ENCODE measurements at places on chromosomes 12 and 14. TPM values are rescaled to one million over a fixed set of nuclear protein-coding genes. Genes with fewer than 3 reads are reported as not detected.

- H3K27me3 ChIP-seq, result no peaks in the 10 kb centered on the region
- H3K36me3 ChIP-seq, result no peaks in the 10 kb centered on the region
- no peak for DNase-seq
These were observed 257.8 kb upstream of the BTG1 start for GRCh38 chr12:92403210-92404175.

The C3AR1 gene
- 45.0 TPM for total RNA-seq

The BIN2 gene
- 26.1 TPM for total RNA-seq

- H3K4me3 ChIP-seq, result no peak overlapping the region
- H3K27me3 ChIP-seq, result peaks cover 7% of the 10 kb centered on the region
- DNase-seq, result no peak
- no peaks in the 10 kb centered on the region for H3K4me1 ChIP-seq
- H3K36me3 ChIP-seq, result no peaks in the 10 kb centered on the region
These were observed 23.6 kb upstream of the TMEM260 start for GRCh38 chr14:56555921-56556570.

The AQP6 gene
- 0.35 TPM for total RNA-seq

DNA sequence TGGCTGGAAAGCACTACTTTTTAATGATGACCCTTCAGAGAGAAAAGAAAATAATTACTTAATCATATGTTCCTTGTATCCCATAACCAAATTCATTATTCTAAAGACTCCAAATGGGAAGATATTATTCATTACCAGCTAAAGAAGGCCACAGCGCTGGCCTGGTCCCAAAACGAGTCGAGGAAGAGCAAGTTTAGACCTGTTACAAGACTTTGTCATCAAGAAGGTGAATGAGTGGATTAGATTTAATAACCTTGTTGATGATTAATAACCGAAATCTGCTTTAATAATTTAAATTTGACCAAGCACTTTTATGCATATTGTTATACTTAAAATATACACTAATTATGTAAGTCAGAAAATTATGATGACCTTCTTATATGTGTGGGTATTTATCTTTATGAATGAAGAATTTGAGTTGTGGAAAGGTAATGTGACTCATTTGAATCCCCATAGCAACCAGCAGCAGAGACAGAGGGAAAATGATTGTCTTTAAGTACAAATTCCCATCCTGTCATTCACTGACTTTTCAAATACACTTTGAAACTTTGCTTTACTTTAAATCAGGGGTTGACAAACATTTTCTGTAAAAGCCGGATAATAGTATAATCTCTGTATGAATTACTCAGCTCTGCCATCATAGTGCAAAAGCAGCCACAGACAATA lies 200.3 kb upstream of the NPAS3 start:
- H3K27ac ChIP-seq, result no peak overlapping the region
- DNase-seq, result no peak
- no peaks in the 10 kb centered on the region for H3K36me3 ChIP-seq
- no peak overlapping the region for H3K4me3 ChIP-seq
- H3K4me1 ChIP-seq, result no peaks in the 10 kb centered on the region

- no peak for DNase-seq
- H3K27me3 ChIP-seq, result no peaks in the 10 kb centered on the region
- H3K36me3 ChIP-seq, result no peaks in the 10 kb centered on the region
- no peak overlapping the region for H3K27ac ChIP-seq
- no peak overlapping the region for H3K4me3 ChIP-seq
- no peaks in the 10 kb centered on the region for H3K4me1 ChIP-seq
These were observed 31.1 kb upstream of the SPATA7 start for GRCh38 chr14:88354358-88354757.

The RPGRIP1 gene
- 1.7 TPM for total RNA-seq

DNA sequence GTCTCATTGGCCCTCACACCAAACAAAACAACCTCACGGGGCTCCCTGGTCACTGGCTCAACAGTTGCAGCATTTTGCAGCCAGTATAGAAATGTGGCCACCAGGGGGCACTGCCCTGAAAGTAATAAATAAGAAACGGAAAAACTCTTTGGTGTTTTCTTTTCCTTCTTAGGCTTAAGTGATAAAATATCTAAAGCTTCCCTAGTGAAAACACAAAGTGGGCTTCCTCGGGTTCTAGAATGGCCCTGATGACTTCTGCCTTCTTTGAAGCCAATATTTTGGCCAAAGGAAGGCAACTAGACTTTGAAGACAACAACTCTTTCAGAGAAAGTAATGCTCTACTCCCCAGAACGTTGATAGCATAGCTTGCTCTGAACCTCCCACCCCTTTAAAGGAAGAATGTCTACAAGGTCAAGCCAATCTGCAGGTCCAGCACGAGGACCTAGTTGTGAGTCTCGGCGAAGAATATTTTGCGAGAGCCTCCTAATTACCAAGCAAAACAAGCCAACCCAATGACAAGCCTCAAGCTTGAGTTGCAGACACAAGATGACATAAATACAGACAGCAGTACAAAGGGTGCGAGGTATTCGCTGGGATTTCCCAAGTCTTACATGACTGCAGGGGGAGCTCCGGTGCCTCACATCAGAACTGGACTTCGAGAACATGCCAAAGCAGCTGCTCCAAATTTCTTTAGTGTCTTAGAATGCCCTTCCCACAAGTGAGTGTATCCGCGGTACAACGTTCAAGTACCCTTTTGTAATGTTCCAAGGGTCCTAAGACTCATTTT lies 2.6 kb downstream of the ITPK1 start:
- peak overlapping the region; percentile 72 for H3K4me3 ChIP-seq
- peaks cover 44% of the 10 kb centered on the region for H3K4me1 ChIP-seq
- peak overlapping the region; percentile 43 for H3K27ac ChIP-seq
- no peaks in the 10 kb centered on the region for H3K27me3 ChIP-seq

- no peak overlapping the region for H3K4me3 ChIP-seq
- DNase-seq, result peak; percentile 49
- peaks cover 36% of the 10 kb centered on the region for H3K4me1 ChIP-seq
These were observed 36.4 kb upstream of the EML1 start for GRCh38 chr14:99756796-99757195.

GRCh38 chr12:123808167-123808566 lies 46.1 kb downstream of the DNAH10 start:
- no peak for DNase-seq
- no peaks in the 10 kb centered on the region for H3K27me3 ChIP-seq
- no peak overlapping the region for H3K4me3 ChIP-seq
- no peaks in the 10 kb centered on the region for H3K4me1 ChIP-seq
- H3K36me3 ChIP-seq, result no peaks in the 10 kb centered on the region
- no peak overlapping the region for H3K27ac ChIP-seq

GRCh38 chr14:101521978-101522377 lies 39.3 kb upstream of the DIO3 start:
- H3K27me3 ChIP-seq, result no peaks in the 10 kb centered on the region
- DNase-seq, result no peak
- H3K36me3 ChIP-seq, result no peaks in the 10 kb centered on the region
- H3K4me3 ChIP-seq, result no peak overlapping the region

All from upper lobe of right lung (tissue), 1 donor.